ENCODE measurements at places on chromosomes 13 and 19. TPM values are rescaled to one million over a fixed set of nuclear protein-coding genes. Genes with fewer than 3 reads are reported as not detected.
A peak's percentile ranks its signal among the peaks of the same experiment; 100 is the strongest.

DNA sequence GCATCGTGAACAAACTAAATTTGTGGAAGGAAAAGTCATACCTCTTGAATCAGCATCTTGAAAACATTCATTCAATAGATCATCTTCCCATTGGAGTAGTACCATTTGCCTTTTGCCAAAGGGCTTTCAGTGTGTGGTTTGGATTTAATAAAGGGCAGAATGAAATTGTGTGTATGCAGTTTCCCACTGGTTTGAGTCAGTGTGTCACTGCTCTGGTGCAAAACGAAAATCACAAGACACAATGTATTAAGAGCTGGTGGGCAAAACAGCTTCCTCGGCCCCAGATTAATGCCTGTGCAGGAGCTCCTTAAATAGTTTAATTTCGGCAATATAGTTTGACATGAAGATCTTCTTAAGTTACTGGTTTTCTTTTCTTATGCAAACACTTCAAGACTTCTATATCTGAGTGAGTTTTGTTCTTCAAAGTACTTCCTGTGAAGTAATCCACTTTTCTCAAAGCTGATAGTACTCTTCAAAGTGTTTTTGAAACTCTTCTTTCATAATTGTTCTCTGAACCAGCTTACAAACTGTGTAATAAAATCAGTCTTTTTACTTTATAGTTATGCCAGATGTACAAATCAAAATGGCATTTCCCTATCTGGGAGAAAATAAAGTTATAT, 32.1 kb downstream of the RASL11A start:
- H3K4me3 ChIP-seq = no peak overlapping the region
- peaks cover 2% of the 10 kb centered on the region for H3K4me1 ChIP-seq
- H3K27ac ChIP-seq = no peak overlapping the region
- H3K27me3 ChIP-seq = no peaks in the 10 kb centered on the region

DNA sequence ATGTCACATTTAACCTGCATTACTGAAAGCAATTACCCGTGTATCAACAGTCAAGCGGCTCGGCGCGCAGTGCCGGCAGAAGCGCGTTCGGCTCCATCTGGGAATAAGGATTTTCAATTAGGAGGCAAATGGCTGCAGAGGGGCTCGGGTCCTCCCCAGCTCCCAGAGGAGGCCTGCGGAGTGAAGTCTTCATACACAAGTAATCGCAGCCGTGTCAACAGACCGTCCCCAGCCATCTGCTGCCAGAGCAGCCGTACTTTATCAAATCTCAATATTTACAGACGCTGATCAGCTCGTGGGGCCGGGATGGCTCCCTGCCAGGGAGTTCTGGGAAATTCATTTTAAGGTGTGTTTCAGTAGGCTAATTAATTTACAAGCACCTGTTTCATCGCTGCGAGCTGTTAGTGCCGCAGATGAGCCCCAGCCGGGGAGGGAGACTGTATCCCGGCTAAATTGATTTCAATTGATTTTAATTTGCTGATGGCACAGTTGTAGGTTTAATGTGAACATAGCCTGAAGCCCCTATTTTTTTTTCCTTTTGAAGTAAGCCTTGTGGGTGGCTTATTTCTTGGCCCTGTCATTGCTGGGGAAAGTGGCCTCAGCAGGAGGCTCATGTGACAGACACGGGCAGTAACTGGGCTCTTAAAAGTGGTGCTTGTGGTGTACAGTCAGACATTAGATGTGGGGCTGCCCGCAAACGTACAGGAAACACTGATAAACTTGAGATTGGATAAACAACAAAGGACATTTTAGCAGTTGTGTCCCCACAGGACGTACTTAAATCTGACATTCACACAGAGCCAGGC, 252.7 kb downstream of the TEX29 start:
- H3K27me3 ChIP-seq = no peaks in the 10 kb centered on the region
- H3K4me3 ChIP-seq = no peak overlapping the region
- peaks cover 2% of the 10 kb centered on the region for H3K36me3 ChIP-seq
- H3K4me1 ChIP-seq = no peaks in the 10 kb centered on the region

DNA sequence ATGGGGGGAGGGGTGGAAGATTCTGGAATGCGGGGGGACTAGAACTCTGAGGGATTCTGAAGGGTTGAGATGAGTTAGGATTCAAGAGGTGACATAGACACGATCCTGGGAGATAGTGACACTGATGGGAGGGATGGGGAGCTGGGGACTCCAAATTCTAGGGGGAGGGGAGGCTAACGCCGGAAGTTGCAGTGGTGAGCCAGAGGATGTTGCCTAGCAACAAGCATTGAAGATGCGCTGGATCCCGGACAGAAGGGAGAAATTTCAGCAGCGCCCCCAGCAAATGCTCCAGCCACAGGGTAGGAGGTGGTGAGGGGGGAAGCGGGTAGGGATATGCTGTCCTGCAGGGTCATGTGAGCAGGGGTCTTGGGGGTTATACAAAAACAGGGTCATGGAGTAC, 6.9 kb upstream of the LTBP4 start:
- no peak overlapping the region for H3K27ac ChIP-seq
- no peak overlapping the region for H3K4me3 ChIP-seq

GRCh38 chr19:29988351-29988750, 46.3 kb downstream of the URI1 start:
- H3K27me3 ChIP-seq = no peaks in the 10 kb centered on the region
- DNase-seq = no peak

DNA sequence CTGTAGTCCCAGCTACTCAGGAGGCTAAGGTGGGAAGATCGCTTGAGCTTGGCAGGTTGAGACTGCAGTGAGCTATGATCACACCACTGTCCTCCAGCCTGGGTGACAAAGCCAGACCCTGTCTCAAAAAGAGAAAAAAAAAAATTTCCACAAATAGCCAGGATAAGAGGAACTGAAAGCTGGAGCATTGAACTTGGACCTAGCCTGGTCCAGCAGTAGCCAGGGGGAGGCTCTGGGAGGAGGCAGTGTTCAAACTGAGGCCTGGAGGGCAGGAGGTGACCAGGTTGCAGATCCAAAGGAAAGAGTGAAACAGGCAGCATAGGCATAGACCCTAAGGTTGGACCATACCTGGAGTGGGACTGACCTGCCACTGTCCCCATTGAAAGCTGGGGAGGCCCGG, 26.9 kb upstream of the PIK3R2 start:
- no peaks in the 10 kb centered on the region for H3K27me3 ChIP-seq
- no peak for DNase-seq
- H3K4me1 ChIP-seq = peaks cover 7% of the 10 kb centered on the region
- peaks cover 43% of the 10 kb centered on the region for H3K36me3 ChIP-seq

DNA sequence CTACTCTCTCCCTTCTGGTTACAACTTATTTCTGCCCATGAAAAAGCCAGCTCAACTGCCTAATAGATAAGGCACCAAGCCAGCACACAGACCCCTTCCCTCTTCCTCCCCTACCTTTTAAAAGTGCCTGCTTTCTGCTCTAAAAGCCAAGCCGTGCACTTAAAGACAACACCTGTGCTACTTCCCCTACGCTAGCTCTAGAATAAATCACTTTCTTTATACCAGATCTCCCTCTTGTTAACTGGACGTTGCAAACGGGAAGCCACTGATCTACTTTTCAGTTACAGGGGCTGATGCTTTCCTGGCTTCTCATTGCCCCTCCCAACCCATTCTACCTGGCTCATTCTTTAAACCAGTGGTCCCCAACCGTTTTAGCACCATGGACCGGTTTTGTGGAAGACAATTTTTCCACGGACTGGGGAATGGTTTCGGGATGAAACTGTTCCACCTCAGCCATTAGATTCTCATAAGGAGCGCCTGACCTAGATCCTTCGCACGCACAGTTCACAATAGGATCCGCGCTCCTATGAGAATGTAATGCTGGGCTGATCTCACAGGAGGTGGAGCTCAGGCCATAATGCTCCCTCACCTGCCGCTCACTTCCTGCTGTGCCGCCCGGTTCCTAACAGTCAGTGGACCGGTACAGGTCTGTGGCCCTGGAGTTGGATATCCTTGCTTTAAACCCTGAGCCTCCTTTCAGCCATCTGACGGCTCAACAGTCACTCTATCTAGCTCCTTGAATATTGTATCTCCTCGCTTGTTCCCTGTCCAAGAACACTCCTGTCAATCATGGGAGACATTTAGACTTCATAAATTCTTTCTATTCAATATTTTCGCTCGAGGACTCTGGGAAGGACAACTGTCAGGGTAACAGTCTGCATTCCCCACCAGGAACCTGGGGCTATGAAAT, 841 bp upstream of the ZNF223 start:
- no peaks in the 10 kb centered on the region for H3K27me3 ChIP-seq
- H3K27ac ChIP-seq = no peak overlapping the region
- H3K4me1 ChIP-seq = peaks cover 3% of the 10 kb centered on the region
- peak; percentile 59 for DNase-seq

Gene SHANK1
- total RNA-seq = not detected

Gene WBP4
- total RNA-seq = 14.1 TPM
